Keratinocyte (primary cell): ENCODE measurements at places on chromosomes 1 and 21.

DNA sequence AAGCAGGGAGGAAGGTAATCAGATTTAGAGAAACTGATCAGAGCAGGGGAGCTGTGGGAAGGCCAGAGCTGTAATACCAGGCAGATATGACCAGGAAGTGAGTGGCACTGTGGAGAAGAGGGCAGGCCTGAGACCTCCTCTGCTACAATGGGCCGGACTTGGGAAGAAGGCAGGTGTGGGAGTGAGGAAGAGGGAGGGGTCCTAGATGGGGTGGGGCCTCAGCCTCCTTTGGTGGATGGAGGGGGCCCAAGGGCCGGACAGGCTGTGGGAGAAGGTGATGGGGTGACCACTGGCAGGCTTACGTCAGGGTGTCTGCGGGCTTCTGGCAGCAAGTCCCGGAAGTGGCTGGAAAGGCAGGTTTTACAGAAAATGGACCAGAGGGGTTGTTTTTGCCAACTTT is 5.0 kb upstream of the HPCA start:
- no peak for DNase-seq

DNA sequence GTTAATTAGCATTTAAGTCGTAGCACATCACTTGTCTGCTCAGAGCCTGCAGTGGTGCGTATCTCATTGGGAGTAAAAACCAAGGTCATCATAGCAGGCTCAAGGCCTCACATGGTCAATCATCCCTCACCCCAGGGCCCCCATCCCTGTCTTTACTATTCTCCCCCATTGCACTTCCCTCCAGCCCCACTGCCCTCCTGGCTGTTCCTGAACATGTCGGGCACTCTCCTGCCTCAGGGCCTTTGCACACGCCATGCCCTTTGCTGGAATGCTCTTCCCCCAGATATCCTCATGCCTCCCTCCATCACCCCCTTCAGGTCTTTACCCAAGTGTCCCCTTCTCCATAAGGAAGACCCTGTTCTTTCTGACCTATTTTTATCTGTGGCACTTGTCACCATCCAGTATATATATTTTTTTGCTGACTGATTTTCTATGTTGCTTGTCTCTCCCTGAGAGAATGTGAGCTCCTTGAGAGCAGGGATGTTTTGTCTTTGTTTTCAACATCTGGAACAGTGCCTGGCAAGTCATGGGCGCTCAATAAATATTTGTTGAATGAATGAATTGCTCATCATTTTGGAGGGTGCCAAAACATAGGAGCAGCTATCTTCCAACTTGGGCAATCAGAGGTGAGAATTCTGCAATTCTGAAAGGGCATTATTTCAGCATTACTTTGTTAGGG is 74.1 kb upstream of the POU3F1 start:
- no peak for DNase-seq

- DNase-seq = no peak
These were observed 46.2 kb downstream of the COLGALT2 start for GRCh38 chr1:183991348-183991747.

GRCh38 chr1:8389958-8390535 is 72.1 kb downstream of the SLC45A1 start:
- no peak for DNase-seq

GRCh38 chr1:100713626-100714025 is 5.9 kb upstream of the VCAM1 start:
- DNase-seq = no peak

DNA sequence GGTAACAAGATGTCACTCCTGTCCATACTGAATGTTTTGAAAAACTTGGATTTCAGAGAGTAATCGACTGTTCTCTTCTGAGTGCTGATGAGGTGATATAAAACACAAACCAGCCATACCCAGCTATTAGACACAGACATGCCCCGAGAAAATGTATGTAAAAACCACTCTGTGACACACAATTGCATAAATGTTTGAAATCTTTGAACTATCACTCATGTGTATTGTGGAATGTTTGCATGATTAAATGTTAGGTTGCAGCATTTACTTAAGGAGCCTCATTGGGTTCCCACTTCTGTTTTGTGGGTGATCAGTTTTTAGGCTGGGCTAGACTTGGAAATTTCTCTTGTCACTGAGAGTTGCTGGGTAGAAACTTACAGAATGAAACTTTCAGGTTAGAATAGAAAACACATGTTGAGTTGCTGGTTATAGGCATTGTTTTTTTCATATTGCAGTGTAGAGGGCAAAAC is 270.4 kb upstream of the B3GALT2 start:
- no peak for DNase-seq

DNA sequence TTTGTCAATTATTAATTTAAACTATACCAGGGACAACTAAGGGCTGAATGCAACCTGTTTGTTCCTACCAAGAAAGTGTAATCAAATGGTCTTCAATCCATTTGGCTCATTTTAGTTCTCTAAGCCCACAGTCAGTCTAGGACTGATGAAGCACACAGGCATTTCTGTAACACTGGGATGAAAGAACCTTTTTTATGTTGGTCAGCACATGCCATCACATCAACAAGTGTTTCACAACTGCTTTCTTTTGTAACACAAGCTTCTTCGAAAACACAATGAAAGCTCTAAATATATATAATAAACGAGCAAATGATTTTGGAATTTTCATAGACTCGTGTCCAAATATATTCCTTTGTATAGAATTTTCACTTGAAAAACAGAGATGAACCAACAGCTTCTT is 28.8 kb downstream of the HEATR1 start:
- no peak for DNase-seq

- DNase-seq = no peak
These were observed 10.4 kb upstream of the ZNF669 start for GRCh38 chr1:247114351-247115140.

DNA sequence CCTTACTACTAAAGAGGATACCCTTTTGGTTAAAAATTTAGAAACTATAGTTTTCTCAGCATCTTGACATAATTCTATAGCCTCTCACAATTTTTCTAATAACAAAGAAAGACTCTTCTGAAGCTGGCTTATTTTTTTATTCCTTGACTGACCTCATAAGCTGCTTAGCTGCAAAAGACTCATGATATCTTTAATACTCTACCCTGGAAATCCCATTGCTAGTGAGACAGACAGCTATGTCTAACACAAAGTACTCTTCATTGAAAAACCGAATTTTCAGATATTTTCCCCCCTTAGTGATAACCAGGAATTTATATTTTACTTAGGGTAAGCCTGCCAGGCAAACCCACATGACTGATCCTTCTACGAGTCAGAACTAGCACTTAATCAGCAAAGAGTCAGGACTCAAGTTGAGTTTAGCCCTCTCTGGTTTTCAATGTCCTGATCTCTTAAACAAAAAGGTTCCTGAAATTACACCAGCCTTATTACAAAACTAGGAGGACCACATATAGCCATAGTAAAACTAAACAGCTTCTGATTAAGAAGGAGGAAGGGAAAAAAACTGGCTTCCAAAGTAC is 56.9 kb downstream of the ENAH start:
- no peak for DNase-seq

DNA sequence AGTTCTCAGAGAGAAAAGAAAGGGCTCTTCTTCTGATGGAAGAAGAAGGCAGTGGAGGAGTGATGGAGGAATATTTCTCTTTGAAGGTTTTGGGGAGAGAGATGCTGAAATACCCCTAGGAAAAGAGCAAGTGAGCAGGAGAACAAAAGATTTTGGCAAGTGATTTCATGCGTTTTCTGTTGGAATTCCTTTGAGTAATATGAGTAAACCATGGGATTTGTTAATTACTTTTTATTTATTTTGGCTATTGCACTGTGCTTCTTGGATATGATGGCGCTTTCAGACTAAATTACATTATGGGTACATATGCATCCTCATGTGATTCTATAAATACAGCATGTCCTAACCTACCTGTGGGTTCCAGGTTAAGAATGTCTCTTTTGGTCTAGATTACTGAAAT is 210.1 kb upstream of the PTGFR start:
- no peak for DNase-seq

DNA sequence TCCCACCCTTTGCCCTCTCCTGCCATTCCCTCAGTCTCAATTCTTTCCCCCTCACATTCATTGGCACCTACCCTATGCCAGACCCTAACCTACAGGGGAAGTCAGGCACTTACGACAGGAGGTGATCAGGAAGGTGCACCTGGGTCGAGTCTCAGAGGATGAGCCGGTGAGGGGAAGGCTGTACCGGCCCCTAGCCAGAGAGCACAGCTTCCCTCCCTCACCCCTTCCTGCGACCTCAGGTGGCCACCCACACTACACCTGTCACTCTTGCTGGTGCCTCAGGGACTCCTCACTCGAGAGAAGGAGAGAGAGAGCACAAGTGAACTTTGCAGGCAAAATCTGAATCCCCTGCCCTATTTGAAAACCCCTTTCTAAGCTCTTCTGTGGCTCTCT is 1.7 kb upstream of the MYOM3 start:
- no peak for DNase-seq

DNA sequence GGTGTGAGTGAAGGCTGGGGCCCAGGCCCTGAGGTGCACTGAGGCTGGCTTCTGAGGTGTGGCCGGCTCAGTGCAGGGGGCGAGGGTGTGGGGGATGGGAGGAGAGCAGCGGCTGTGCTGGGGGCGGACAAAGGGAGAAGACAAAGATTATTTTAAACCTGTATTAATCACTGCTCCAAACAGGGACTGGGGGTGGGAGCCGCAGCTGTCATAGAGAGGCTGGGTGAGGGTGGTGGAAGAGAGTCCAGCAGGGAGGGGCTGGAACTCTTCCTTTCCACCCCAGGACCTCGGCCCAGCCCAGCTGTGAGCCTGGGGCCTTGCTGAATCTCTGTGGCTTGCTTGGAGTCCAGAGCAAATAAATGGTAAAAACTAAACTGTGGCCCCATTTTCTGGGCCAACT is 106.9 kb downstream of the KCND3 start:
- DNase-seq = no peak

GRCh38 chr1:167935216-167936067 is 1.0 kb upstream of the DCAF6 start:
- DNase-seq = no peak

- DNase-seq = no peak
These were observed 5.1 kb downstream of the AHCYL1 start for GRCh38 chr1:109989506-109990301.
